Stimulated activated CD4-positive, alpha-beta T cell treated with anti-CD3 and anti-CD28 coated beads, Interleukin-15, amount 100 ng/mL, for 24 hours (primary cell): ENCODE measurements at places on chromosomes 1 and 21.

DNA sequence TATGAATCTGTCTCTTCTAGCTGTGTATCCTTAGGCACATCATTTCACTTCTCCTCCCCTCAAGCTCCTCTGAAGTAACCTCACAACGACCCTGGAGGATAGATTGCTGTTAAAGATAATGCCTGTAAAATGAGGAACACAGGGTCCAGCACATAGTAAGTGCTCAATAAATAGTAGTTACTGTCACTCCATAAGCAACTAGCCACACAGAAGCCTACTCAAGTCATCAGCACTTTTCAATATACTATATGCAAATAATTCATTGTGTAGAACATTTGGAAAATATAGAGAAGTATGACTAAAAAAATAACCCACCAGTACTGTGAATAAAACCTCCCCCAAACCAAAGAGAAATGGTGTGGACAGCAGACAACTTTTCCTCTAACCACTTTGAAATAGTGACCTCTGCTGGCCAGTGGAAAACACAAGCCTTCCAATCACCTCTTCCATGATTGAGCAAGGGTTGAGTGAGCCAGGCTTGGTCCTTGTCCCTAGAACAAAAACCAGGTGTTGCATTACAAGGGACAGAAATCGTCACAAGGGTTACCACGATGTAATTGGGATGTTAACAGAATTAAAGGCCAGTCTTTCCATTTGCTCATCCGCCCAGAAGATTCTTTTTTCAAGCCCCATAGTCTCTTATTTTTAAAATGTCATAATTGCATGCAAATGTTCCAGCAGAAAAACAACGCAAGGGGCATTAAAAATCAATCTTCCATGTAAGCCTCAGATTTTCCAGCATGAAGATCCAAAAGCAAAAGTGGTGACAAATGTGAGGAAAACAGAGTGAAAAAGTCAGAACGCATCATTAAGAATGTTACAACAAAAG lies 15.7 kb upstream of the GLIS1 start:
- DNase-seq = peak; percentile 34

DNA sequence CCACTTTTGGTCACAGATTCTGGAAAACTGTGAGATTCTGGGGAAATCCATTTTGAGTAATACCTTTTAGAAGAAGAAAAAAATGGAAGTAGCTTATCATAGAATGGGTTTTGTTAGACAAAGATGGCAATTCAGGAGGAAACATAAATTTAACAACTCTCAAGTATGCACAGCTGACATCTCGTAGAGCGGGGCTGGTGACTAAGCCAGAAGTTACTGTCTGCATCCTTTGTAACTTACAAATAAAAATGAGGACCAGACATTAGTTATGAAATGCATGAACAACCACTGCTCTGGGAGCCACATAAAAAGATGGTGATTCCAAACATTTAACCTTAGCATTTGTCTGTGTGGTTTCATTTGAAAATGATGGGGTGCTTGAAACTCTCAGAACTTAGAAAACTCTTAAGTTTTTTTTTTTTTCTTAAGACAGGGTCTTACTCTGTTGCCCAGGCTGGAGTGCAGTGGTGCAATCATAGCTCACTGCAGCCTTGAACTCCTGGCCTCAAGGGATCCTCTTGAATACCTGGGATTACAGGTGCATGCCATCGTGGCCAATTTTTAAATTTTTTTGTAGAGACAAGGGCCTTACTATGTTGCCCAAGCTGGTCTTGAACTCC lies 49.2 kb upstream of the ATP5PO start:
- DNase-seq = no peak

- no peak for DNase-seq
Measured at GRCh38 chr1:155092131-155092530, 13.5 kb downstream of the EFNA3 start.

GRCh38 chr1:230788561-230789275 lies 41.5 kb downstream of the CAPN9 start:
- no peak for DNase-seq

GRCh38 chr1:233105225-233105624 lies 154.8 kb downstream of the NTPCR start:
- no peak for DNase-seq

- no peak for DNase-seq
Measured at GRCh38 chr1:88104236-88104635, 579.8 kb upstream of the PKN2 start.

DNA sequence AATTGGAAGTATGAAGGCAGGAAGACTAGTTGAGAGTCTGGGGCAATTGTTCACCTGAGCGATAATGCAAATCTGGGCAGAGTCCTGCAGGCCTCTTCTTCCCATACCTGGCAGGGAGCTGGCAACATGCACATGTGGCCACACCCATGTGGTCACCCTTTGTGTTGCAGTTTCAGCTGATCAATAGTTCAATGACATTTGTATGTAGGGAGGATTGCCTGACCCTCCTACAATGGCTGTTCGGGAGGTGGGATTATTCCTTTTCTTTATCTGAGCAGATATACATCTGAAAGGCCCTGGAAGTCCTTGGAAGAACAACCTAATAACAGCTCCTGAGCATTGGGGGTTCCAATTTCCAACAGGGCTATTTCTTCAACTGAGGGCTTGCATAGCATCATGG lies 15.2 kb upstream of the TRIM45 start:
- DNase-seq = no peak

GRCh38 chr1:168513656-168514404 lies 30.0 kb downstream of the XCL2 start:
- no peak for DNase-seq
